ENCODE measurements at places on chromosomes 4 and X.

GRCh38 chr4:48718818-48719465 is 61.1 kb downstream of the FRYL start:
- no peak for DNase-seq

DNA sequence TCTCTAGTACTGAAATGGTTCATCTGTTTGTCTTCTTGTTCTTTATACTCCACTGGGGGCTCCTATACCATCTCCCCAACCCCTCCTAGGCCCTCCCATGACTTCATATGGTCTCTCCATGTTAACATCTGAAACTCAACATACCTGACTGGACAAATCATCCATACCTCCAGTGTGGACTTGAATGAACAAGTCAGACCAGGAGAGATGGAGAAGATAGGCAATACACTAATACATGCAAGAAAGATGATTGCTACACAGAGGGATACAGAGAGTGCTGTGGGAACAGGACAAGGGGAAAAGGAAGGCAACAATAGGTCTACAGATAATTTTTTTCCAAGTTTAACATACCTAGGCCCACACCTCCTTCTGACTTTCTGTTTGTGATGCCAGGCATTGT is 175.1 kb downstream of the FHIP1A start:
- DNase-seq = no peak

GRCh38 chrX:10166731-10167151 is 10.0 kb downstream of the CLCN4 start:
- DNase-seq = no peak

DNA sequence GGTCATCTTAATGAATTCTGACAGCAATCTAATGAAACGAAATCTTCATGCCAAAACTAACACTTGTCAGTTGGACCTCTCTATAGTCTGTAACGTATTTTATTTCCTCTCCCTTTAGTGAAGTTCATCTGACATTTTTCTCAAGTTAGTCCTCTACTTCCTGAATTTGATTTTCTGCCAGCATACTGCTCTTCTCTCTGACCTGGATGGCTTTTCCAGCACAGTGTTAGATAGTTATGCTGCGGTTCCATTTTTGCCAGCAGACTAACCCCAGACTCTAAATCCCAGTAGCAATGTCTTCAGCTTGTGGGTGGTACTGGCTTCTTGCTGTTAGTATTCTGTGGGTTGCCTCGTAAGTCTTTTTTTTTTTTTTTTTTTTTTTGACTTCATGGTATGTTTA is 146.7 kb upstream of the VEGFC start:
- no peak for DNase-seq

GRCh38 chr4:153512162-153512852 is 46.1 kb downstream of the TMEM131L start:
- DNase-seq = no peak

DNA sequence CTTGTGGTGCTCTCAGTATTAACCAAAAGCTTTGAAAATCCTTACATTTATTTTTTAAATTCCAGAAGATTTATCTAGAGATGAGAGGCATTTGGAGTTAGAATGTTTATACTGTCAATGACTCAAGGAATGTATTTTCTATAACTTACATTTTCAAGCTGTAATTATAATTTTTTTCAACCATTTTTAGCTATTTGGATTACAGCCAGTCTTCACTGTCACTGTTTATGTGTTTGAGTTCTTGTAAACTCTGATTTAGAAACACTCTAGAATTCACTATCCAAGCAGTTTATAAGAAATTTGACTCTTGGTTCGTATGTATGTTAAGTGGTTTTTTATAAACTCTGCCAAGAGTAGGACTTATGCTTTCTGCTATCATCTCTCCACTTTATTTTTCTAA is 36.7 kb upstream of the GUCY1A1 start:
- DNase-seq = no peak

GRCh38 chrX:40088803-40089540 is 8.8 kb downstream of the BCOR start:
- no peak for DNase-seq

GRCh38 chr4:86286726-86287125 is 73.1 kb downstream of the MAPK10 start:
- DNase-seq = no peak

DNA sequence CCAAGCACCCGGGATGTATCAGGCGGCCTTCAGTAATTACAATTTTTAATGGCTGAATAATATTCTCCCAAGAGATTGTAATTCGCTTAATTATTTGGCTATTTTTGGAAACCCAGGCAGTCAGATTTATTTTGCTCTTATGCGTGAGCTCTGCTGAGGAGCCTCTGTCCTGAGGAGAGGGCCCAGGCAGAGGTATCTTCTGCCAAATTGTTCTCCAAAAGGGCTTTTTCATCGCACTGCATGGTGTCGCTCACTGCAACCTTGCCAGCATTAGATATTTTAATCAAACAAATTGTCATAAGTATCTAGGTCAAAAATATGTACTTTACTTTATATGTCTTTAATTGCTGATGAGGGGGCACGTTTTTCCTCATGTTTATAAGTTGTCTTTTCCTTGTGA is 5.8 kb downstream of the ATP2B3 start:
- no peak for DNase-seq
